Right atrium auricular region (tissue), 2 donors: ENCODE measurements at places on chromosomes 5 and 9.

DNA sequence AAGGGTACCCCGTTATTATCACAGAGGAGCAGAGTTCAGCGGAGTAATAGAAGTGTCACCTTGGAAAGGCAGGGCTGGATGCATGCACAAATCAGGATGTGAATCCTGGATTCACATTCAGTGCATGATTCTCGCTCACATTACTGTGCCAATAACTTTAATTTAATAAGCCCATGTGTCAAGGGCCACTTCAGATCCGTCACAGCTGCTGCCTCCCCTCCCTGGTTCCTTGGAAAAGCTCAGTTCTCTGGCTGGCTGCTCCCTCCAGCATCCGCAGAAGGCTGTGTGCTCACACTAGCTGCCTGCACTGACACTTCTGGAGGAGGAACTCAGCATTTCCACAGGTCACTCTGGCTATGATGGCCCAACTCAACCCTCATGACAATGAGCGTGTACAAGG is 256.8 kb upstream of the ADAMTS16 start:
- no peaks in the 10 kb centered on the region for H3K4me1 ChIP-seq
- no peak for DNase-seq
- H3K27me3 ChIP-seq: no peaks in the 10 kb centered on the region
- H3K27ac ChIP-seq: no peak overlapping the region
- no peak overlapping the region for H3K4me3 ChIP-seq
- no peaks in the 10 kb centered on the region for H3K36me3 ChIP-seq

- H3K36me3 ChIP-seq: no peaks in the 10 kb centered on the region
- peaks cover 16% of the 10 kb centered on the region for H3K4me1 ChIP-seq
- no peak overlapping the region for H3K27ac ChIP-seq
- no peak overlapping the region for H3K4me3 ChIP-seq
Measured at GRCh38 chr9:36169708-36170107, 520 bp downstream of the CCIN start.

DNA sequence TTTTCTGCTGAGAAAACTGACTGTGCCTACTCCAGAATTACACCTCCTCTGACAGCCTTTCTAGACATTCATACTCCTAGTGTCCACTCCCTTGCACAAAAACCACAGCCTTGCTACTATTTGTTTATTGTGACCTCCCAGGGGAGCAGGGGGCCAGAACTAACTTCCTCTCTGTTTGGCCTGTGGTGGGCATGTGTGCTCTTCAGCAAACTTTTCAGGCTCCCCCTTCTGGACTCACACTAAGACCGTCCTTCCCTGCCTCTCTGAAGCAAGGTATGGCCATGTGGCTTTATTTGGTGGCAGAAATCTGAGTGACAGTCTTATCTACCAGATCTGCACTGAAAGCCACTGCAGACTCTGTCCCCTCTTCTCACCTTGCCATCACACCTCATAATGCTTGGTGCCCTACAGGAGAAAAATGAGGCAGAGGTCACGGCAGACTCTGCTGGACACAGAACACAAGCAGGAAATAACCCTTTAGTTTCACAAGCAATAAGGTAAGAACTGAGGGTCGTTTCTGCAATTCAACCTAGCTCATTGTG is 28.2 kb downstream of the LIFR start:
- no peak for DNase-seq
- H3K4me1 ChIP-seq: no peaks in the 10 kb centered on the region
- no peak overlapping the region for H3K4me3 ChIP-seq
- H3K27me3 ChIP-seq: no peaks in the 10 kb centered on the region
- no peak overlapping the region for H3K27ac ChIP-seq

DNA sequence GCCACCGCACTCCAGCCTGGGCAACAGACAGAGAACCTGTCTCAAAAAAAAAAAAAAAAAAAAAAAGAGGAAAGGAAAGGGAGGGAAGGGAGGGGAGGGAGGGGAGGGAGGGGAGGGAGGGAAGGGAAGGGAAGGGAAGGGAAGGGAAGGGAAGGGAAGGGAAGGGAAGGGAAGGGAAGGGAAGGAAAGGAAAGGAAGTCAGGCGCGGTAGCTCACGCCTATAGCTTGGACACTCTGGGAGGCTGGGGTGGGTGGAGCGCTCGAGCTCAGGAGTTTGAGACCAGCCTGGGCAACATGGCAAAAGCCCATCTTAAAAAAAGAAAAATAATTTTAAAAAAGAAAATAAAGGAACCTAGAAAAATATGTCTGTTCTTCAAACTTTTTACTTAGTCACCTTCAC is 56.0 kb upstream of the CER1 start:
- H3K36me3 ChIP-seq: no peaks in the 10 kb centered on the region
- no peak overlapping the region for H3K27ac ChIP-seq
- no peak overlapping the region for H3K4me3 ChIP-seq
- DNase-seq: no peak

DNA sequence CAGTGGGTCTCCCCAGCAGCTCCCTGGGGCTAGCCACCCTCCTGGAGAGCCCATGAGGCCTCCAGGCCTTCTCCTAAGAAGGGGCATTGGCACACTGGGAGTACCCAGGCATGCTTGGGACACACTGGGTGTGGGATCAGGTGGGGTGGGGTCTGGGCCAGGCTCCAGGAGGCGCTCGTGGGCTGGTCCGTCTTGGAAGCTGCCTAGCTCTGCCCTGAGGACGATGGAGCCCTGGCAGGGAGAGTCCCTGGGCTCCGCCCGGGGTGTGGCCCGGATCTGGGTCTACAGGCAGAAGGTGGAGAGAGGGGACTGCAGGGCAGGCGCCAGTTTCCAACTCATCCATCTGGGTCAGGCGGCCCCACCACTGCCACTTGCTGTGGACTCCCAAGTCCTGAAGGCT is 2.4 kb downstream of the PRRX2 start:
- no peaks in the 10 kb centered on the region for H3K27me3 ChIP-seq
- H3K36me3 ChIP-seq: no peaks in the 10 kb centered on the region
- H3K4me3 ChIP-seq: no peak overlapping the region
- peaks cover 15% of the 10 kb centered on the region for H3K4me1 ChIP-seq
- H3K27ac ChIP-seq: no peak overlapping the region

GRCh38 chr5:175819090-175819425 is 52.3 kb upstream of the CPLX2 start:
- no peak for DNase-seq
- no peaks in the 10 kb centered on the region for H3K36me3 ChIP-seq
- no peaks in the 10 kb centered on the region for H3K4me1 ChIP-seq
- no peak overlapping the region for H3K4me3 ChIP-seq
- no peak overlapping the region for H3K27ac ChIP-seq
- no peaks in the 10 kb centered on the region for H3K27me3 ChIP-seq

- DNase-seq: no peak
- no peak overlapping the region for H3K27ac ChIP-seq
- H3K36me3 ChIP-seq: no peaks in the 10 kb centered on the region
- H3K4me3 ChIP-seq: no peak overlapping the region
- H3K27me3 ChIP-seq: no peaks in the 10 kb centered on the region
Measured at GRCh38 chr5:50301756-50302155, 139.3 kb downstream of the EMB start.

GRCh38 chr9:125929846-125930245 is 182.7 kb downstream of the PBX3 start:
- no peaks in the 10 kb centered on the region for H3K27me3 ChIP-seq
- H3K4me3 ChIP-seq: no peak overlapping the region
- no peaks in the 10 kb centered on the region for H3K4me1 ChIP-seq
- no peaks in the 10 kb centered on the region for H3K36me3 ChIP-seq
- DNase-seq: no peak

GRCh38 chr5:62727861-62728260 is 149.2 kb downstream of the LRRC70 start:
- no peaks in the 10 kb centered on the region for H3K36me3 ChIP-seq
- DNase-seq: no peak
- no peak overlapping the region for H3K27ac ChIP-seq

- H3K27ac ChIP-seq: no peak overlapping the region
- no peaks in the 10 kb centered on the region for H3K27me3 ChIP-seq
- DNase-seq: no peak
- H3K4me1 ChIP-seq: no peaks in the 10 kb centered on the region
- H3K4me3 ChIP-seq: no peak overlapping the region
- H3K36me3 ChIP-seq: no peaks in the 10 kb centered on the region
Measured at GRCh38 chr5:148342371-148343045, 7.1 kb downstream of the SPINK9 start.

DNA sequence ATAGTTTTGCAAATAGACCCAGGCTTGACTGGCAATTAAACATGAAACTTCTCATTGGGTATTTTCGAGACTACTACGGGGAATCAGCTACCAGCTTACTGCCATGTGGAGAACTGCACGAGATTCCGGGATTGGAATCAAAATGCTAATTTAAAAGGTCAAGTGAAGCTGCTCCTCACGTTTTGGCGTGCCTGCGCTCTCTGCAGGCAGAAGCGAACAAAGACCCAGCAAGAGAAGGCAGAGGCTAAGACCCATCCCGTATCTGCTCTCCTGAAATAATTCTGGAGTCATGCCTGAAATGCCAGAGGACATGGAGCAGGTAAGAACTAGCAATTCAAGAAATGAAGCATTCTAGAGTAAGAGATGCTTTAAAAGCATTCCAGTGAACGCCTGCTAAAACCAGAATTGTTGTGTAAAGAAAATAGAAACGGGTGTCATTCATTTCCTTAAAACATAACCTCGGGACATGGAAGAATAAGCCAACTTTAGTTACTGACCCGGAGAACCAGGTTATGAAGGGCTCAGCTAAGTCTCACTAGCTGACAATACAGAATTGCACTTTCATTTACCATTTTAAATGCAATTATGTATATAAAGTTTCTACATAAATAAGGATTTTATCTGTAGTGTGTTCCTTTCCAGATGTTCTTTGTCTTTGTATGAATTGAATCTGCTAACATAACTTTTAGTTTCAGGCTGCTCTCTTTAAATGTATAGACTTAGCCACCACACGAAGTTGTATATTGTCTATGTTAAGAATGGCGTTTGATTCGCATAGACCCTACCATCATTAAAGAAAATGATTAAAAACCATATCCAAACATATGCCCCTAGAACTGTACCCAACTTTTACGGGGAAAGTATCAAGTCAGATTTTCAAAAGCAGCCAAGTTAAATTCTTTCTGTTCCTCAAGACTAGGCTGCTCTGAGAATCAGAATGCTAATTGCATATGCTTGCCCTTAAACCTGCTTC is 2.0 kb upstream of the MAT2B start:
- peak overlapping the region; percentile 99 for H3K27ac ChIP-seq
- peak; percentile 79 for DNase-seq
- no peaks in the 10 kb centered on the region for H3K36me3 ChIP-seq
- H3K27me3 ChIP-seq: no peaks in the 10 kb centered on the region

DNA sequence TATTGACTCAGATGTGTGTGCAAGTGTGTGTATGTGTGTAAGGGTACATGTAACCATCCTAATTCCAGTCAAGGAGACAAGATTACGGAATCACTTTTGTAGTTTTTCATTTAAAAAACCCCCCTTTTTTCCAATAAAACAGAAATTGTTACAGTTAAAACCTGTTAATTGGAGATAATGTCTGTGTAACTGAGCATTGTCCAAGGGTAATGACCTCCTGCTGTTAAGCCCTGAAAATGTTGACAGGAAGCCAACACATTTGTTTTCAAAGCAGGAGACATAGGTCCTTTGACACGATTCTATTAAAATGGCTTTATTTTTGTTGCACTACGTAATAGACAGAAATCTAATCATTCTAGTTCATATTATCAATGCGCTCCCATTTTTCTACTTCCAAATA is 457.3 kb upstream of the ARRDC3 start:
- H3K4me1 ChIP-seq: no peaks in the 10 kb centered on the region
- no peak for DNase-seq
- H3K36me3 ChIP-seq: no peaks in the 10 kb centered on the region
- H3K27me3 ChIP-seq: no peaks in the 10 kb centered on the region
- no peak overlapping the region for H3K27ac ChIP-seq
- no peak overlapping the region for H3K4me3 ChIP-seq

GRCh38 chr5:23318960-23319359 is 188.4 kb upstream of the PRDM9 start:
- H3K27ac ChIP-seq: no peak overlapping the region
- no peaks in the 10 kb centered on the region for H3K4me1 ChIP-seq
- no peaks in the 10 kb centered on the region for H3K36me3 ChIP-seq
- H3K27me3 ChIP-seq: no peaks in the 10 kb centered on the region
- H3K4me3 ChIP-seq: no peak overlapping the region
- DNase-seq: no peak

DNA sequence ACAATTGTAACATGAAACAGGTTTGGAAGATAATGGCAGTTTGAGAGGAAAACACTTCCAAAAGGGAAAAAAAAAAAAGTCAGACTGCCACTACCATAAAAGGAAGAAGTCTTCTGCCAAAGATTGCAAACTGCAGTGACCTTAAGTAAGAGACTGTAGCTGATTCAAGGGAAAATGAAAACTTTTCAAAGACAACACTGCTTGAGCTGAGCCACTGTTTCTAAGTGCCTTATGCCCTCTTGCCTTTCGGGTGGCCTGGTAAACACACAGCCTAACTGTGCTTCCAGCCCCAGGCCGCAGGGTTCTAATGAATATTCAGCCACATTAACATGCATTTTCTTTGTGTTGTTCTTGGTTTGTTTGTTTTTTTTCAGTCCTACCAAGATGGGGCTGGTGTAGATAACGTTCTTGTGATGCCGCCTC is 354.6 kb downstream of the BNC2 start:
- H3K4me1 ChIP-seq: peaks cover 15% of the 10 kb centered on the region
- no peaks in the 10 kb centered on the region for H3K27me3 ChIP-seq
- DNase-seq: no peak
- no peak overlapping the region for H3K4me3 ChIP-seq

DNA sequence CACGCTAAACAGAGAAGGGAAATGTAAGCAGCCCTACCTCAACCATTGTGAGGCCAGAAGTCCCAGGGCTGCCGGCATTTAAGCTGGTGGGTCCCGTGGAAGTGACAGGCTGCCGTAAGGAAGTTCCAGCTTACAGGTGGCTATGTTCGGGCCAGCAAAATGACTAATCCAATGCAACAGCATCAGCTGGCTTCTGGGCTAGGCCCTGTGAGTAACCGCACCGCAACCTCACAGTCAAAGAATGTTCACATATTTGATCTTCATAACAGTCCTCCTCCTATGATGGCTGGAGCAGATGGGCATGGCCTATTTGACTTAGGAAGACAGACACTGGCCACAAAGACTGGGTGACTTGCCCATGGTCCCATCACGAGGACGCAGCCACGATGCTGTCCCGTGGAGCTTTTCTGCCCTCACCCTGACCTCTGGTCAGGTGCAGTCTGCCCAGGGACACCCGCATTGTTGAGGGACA is 88.2 kb downstream of the LIFR start:
- H3K27me3 ChIP-seq: no peaks in the 10 kb centered on the region
- no peak overlapping the region for H3K4me3 ChIP-seq
- no peaks in the 10 kb centered on the region for H3K36me3 ChIP-seq
- peak overlapping the region; percentile 77 for H3K27ac ChIP-seq
- H3K4me1 ChIP-seq: no peaks in the 10 kb centered on the region
- no peak for DNase-seq
